T1000 (cell line): ENCODE measurements at places on chromosomes 1 and 21.

- no peak for DNase-seq
Measured at GRCh38 chr1:59146651-59147358, 150.1 kb upstream of the FGGY start.

- DNase-seq: no peak
Measured at GRCh38 chr1:241542199-241542907, 10.2 kb downstream of the KMO start.

DNA sequence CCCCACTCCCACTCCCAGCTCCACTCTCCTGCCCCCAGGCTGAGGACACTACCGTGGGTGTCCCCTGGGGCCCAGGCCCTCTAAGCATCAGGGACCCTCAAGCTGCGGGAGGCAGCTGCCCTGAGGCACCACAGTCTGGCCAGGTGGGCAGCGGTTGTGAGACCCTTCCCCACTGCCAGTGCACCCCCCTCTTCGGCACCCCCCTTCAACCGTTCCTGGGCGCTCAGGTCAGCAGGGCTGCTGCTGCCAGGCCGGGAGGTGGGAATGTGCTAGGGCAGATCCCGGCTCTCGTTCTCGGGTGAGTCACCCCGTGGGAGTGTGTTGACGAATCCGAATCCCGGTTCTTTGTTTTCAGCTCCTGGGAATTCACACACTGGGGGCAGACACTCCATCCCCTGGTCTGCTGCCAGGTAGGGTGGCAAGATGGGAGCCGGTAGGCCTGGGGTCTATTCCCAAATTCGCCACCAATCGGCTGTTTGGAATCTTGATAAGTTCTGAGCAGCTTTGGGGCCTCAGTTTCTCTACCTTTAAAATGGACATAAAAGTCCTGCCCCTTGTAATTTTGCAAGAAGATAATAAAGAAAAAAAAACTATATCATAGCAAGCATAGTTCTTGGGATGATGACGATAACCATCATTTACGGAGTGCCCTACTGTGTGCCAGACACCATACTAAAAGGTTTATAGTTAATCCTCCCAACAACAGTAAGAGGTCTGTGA, 28.5 kb upstream of the CASZ1 start:
- no peak for DNase-seq

- no peak for DNase-seq
Measured at GRCh38 chr1:223622132-223622842, 43.2 kb downstream of the CAPN8 start.

GRCh38 chr1:158830074-158830677, 975 bp upstream of the MNDA start:
- no peak for DNase-seq

GRCh38 chr1:92662048-92662447, 122.9 kb downstream of the EVI5 start:
- no peak for DNase-seq

- DNase-seq: no peak
Measured at GRCh38 chr1:213858581-213858980, 129.2 kb upstream of the PROX1 start.

- no peak for DNase-seq
Measured at GRCh38 chr21:44424608-44425306, 30.6 kb upstream of the LRRC3 start.

GRCh38 chr1:4344065-4344732, 310.2 kb upstream of the AJAP1 start:
- DNase-seq: no peak

DNA sequence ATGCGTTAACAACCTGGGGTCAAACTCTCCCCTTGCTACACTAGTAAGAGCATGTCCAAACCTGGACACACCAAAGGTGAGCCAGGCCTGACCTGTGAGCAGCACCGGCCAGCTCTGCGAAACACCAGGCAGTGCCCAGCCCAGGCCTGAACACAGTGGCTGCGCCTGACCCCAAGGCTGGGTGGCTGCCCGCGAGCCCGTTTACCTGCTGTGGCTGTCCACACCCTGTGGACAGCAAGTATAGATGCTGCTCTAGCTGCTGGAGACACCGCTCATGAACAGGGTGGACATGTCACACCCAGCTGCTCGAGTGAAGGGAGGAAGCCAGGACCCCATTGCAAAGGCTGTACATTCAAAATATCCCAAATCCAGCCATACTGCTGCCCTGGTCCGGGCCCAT, 7.6 kb upstream of the CCDC27 start:
- DNase-seq: no peak
